Activated naive CD4-positive, alpha-beta T cell (primary cell): ENCODE measurements at places on chromosomes 1 and 21.

DNA sequence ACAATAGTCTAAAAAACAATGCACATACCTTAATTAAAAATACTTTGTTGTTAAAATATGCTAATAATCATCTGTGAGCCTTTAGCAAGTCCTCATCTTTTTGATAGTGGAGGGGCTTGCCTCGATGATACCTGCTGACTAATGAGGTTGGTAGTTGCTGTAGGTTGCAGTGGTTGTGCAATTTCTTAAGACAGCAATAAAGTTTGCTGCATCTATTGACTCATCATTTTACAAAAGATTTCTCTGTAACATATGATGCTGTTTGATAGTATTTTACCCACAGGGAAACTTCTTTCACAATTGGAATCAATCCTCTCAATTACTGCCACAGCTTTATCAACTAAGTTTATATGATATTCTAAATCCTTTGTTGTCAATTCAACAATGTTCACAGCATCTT, 7.6 kb downstream of the C1orf87 start:
- DNase-seq, result no peak

DNA sequence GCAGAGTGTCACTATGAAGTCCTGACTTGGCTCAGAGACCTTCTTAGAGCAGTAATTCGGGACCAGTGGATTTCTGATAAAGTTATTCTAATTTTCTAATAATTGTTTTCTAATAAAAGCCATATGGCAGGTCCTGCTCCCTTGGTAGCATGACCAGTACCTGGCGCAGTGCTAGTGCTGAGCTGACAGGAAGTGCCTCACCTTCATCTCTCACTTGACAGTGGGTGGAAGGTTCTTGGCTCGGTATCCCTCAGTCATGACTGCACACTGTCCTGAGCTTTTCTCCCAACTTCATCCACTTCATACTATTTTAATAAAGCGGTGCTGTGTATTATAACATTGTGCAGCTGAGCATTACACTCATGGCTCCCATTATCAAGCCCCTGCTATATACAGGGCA, 14.1 kb downstream of the VANGL1 start:
- DNase-seq, result no peak

DNA sequence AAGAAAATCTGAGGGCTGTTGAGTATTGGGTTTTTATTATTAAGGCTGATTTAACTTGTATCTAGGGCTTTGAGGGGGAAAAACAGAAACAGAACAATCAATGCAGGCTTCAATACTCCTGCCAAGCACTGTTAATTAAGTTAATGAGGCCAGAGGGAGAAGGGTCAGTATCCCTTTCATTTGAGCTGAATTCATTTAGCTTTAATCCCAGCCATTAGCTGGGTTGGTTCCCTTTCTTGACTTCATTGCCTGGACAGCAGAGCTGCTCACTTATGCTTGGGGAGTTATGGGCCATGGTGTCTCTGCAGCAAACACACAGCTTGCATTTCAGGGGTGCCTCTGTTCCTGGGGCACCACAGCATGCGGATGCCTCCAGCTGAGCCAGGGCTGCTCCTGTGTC, 16.3 kb downstream of the TLR5 start:
- no peak for DNase-seq

- no peak for DNase-seq
Measured at GRCh38 chr1:212281590-212281989, 3.6 kb upstream of the PPP2R5A start.

DNA sequence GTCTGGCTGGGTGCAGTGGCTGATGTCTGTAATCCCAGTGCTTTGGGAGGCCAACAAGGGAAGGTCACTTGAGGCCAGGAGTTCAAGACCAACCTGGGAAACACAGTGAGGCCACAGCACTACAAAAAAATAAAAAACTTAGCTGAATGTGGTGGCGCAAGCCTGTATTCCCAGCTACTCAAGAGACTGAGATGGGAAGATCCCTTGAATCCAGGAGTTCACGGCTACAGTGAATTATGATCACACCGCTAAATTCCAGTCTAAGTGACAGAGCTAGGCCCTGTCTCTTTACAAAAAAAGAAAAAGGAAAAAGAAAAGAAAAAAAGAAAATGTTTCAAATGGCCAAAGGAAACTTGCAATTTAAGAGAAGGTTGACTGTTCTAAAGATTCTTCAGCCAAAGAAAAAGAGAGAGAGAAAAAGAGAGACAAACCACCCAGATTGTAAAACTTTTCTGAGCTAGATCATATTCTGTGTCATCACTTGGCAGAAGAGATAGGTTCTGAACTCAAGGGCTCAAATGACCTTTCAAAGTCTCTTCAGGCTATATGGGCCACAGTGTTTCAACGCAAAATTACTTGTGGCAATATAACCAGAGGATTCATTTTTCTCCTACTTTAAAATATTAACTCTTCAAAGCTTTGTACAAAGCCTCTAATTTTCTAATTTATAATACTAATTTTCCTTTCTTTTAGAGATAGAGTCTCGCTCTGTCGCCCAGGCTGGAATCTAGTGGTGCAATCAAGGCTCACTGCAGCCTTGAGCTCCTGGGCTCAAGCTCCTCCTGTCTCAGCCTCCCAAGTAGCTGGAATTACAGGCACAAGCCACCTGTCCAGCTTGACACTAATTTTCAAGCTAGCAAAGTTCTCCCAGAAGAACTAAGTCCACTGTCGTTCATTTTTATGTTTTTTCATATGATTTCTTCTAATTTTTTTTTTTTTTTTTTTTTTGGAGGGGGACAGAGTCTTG, 20.5 kb downstream of the ARID4B start:
- no peak for DNase-seq

DNA sequence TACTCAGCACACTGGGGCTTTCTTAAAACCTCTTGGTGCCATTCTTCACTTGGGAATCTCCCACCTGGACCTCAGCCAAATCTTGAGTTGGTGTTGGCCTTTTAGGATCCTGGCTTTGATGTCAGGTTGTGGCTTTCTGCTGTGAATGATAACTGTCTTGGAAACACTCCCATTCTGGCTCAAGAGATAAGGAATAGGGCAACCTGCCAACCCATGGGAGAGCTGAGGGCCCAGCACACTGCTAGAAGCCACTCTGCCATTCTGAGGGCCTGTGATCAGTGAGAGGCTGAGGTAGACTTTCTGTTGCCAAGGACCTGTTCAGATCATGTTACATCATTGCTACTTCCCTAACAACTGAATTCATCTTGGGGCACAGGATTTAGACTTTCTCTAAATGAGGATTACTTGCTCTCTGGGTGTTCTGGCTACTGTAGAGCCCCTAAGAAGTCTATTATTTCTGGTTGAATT, 45.8 kb downstream of the TTC39A start:
- no peak for DNase-seq

- no peak for DNase-seq
Measured at GRCh38 chr1:201186192-201186591, 4.4 kb upstream of the IGFN1 start.

- DNase-seq, result no peak
Measured at GRCh38 chr1:240732390-240732789, 120.4 kb upstream of the GREM2 start.

GRCh38 chr1:195019385-195019784, 1588.9 kb downstream of the KCNT2 start:
- DNase-seq, result no peak

DNA sequence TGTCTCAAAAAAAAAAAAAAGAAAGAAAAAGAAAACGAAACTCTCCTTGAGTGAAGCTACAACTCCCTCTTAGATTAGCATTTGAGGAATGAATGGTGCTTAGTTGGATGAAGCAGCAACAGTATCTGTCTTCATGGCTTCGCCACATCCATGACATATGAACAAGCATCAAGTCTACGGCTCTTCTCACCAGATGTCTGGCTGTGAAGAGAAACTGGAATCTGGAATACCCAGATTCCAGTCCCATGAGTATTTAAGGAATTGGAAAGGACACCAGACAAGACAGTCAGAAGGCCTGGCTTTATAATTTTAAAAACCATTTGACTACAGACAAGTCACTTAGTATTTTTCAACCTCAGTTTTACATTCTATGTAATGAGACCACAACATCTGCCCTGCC, 38.0 kb upstream of the TADA1 start:
- no peak for DNase-seq

- DNase-seq, result no peak
Measured at GRCh38 chr1:113749402-113749801, 9.9 kb downstream of the PHTF1 start.

GRCh38 chr21:24955275-24955961, 651.9 kb downstream of the MRPL39 start:
- no peak for DNase-seq

DNA sequence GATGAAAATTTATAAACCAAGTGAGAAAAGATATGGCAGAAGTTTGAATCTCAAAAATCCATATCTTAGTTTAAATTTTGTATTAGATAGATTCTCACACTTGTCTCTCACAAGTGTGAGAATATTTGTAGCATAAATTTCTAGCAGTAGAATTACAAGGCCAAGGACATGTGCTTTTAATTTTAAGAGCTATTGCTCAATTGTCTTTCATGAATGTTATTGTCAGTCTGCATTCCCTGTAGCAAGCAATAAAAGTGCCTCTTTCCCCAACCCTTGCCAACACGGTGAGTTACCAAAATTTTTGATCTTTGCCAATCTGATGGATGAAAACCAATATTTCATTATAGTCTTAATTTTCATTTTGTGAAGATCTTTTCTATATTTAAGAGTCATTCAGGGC, 64.0 kb downstream of the CTH start:
- DNase-seq, result no peak
